Cerebellum (tissue), 4 donors: ENCODE measurements at places on chromosomes 16 and 17. TPM values are rescaled to one million over a fixed set of nuclear protein-coding genes. Genes with fewer than 3 reads are reported as not detected.

DNA sequence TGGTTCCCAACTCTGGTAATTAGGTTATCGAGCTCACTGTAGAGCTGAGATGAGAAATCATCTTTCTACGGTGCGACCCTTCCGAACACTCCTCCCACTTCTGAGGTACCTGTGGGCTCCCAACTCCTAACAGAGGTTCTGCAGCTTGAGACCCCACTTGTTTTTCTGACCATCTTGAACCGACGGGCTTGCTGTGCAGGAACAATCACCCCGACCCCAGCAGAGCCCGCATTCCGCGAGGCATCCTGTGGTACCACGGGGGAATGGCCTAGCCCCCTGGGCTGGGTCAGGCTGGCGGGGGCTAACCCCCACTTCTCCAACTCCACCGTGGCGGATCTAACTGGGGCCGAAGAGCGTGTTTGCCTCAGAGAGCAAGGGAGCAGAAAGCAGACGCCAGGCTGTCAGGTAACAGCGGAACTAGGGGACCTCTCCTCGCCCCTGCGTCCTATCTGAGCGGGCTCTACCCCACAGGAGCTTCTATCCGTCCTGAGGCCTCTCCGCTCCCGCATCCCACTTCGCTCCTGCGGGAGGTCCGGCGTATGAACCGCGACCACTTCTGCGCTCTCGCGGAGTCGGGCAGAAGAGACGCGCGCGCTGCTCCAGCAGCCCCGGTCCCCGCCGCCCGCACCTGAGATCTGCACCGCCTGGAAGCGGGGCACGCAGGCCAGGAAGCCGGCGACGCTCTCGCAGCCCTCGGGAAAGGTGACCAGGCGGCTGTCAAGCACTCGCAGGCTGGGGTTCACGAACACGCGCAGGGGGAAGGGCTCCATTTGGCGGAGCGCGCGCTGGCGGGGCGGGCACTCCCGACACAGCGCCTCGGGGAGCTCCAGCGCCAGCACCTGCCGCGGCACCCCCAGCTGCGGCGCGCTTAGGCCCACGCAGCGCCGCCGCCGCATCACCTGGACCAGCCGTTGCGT is 761 bp downstream of the PDF start:
- DNase-seq: no peak

- no peak for DNase-seq
These were observed 2.4 kb downstream of the SKAP1 start for GRCh38 chr17:48427598-48427997.

- no peak for DNase-seq
These were observed 2.8 kb upstream of the IL21R start for GRCh38 chr16:27398894-27399853.

- DNase-seq: no peak
These were observed 702 bp upstream of the WNT3 start for GRCh38 chr17:46818929-46819859.

- DNase-seq: no peak
These were observed 1.9 kb upstream of the CASKIN1 start for GRCh38 chr16:2198283-2198682.

DNA sequence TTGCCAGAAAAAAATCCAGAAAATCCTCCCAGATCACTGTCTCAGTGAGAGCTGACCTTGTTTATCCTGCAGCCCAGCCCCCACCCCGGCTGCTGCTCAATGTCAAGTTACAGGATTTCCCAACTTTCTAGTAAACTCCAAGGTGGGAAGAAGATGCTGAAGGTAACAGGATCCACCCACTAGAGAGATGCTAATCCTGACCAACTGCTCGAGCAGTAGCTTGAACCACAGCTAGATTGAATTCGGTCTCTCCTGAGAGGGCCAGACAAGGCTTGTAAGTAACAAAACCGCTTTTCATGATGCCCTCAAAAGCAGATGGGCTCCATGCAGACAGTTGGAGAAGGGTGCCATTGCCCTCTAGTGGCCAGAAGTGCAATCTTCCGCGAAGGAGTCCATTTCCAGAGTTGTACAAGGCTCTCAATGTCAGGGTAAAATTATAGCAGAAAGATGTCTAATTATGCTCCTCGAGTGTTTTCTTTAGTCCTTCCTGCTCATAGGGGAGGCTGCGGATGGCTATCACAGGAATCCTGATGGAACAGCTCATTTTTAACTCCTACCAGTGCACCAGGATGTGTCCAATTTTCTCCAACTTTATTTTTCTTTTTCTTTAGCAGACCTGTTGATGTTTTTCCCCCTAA is 3.9 kb downstream of the CDH11 start:
- peak; percentile 75 for DNase-seq

- no peak for DNase-seq
These were observed 13.9 kb downstream of the CNEP1R1 start for GRCh38 chr16:50038756-50039529.

- DNase-seq: no peak
These were observed 2.6 kb downstream of the GID4 start for GRCh38 chr17:18041776-18042175.

DNA sequence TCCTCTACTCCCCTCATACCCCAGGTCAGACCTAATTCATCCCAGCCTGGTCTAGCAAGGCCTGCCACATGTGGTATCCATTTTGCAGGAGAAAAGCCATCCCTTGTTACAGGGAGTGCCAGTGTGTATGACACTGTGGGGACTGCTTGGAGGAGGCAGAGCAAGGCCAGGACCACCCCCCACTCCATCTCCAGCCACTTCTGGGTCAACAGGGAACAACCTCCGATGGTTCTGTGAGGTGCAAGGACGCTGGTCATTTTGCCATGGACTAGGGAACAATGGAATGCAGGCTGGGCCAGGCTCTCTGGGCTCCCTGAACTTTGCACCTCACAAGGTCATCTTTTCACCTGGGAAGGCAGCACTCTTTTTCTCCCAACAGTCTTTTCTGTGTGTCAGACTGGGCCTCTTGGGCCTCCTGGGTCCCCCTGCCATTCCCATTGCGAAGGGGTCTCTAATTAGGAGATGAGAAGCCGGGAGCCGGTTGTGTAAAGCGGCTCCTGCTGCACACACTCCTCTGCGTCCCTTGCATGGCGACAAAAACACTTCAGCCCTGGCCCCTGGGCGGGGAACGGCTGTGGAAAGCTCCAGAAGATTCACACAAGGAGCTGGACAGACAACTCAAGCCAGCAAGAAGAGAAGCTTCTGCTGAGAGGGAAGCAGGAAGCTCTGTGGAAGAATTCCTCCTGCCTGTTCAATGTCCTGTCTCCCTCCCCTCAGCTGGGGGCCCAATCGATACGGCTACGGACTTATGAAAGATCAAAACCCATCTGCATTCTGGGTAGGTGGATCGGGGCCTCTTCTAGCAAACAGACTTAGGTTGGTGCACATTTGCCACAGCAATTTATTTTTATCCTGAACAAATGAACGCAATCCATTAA is 38.5 kb upstream of the MTSS2 start:
- no peak for DNase-seq

DNA sequence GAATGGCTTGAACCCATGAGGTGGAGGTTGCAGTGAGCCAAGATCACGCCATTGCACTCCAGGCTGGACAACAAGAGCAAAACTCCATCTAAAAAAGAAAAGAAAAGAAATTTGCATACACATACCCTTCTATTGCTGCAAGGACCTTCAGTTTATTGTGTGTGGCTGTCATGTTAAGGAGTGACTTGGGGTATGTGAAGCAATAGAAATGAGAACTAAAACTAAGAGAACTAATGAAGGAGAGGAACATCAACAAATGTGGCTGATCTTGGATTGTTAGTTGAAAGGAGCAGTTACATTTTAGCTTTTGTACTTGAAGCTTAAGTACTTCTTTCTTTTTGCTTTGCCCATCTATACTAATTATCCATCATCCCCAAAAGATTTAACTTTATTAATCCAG is 12.7 kb upstream of the NSRP1 start:
- DNase-seq: no peak

Gene HEATR9
- total RNA-seq: not detected

Gene KARS1
- 67.9 TPM for total RNA-seq

Gene TAC4
- total RNA-seq: not detected

Gene FGF11
- total RNA-seq: 7.3 TPM

Gene VTN
- 0.64 TPM for total RNA-seq
